ENCODE measurements at places on chromosomes 6 and 20.

DNA sequence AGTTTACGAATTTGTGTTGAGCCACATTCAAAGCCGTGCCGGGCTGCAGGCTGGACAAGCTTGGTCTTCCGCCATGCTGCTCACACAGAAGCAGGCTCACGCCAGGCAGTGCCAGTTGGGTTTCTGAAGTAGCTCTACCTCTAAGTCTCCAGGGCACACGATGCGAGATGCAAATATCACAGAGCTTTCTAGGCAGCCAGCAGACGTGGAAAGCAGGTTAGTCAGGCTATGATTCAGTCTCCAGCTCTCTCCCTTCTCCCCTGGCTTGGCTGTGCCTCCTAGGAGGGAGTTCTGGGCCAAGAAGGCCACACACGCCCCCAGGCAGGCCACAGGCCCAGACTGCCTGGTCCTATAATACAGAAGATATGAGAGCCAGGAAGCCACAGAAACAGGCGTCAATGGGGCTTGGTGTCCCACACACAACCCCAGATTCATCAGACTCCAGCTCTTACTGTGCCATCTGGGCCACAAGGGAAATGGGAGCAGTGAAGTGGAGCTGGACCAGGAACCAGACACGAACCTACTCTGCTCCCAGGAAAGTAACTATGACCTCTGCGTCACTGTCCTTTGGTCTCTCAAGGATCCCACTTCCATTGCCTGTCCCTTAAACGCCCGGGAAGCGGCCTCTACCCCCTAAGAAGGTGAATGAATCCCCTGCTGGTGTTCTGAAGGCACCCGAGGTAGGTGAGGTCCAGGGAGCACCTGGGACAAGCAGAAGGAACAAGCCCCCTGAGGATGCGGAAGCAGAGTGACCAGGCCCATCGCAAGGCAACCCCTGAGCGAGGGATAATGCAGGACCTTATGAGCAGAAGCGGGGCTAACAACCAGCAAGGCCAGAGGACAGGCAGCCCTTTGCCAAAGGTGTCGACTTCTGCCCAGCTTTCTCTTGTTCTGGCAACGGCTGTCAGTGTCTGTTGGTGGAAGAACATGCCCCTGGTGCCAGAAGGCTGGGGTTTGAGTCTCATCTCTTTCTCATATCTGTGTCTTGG, 61.2 kb downstream of the GFOD1 start:
- no peak for DNase-seq

- DNase-seq, result no peak
Observed at GRCh38 chr6:136510299-136510698, 39.9 kb downstream of the MAP7 start.

GRCh38 chr6:56529594-56530191, 113.0 kb downstream of the DST start:
- no peak for DNase-seq

DNA sequence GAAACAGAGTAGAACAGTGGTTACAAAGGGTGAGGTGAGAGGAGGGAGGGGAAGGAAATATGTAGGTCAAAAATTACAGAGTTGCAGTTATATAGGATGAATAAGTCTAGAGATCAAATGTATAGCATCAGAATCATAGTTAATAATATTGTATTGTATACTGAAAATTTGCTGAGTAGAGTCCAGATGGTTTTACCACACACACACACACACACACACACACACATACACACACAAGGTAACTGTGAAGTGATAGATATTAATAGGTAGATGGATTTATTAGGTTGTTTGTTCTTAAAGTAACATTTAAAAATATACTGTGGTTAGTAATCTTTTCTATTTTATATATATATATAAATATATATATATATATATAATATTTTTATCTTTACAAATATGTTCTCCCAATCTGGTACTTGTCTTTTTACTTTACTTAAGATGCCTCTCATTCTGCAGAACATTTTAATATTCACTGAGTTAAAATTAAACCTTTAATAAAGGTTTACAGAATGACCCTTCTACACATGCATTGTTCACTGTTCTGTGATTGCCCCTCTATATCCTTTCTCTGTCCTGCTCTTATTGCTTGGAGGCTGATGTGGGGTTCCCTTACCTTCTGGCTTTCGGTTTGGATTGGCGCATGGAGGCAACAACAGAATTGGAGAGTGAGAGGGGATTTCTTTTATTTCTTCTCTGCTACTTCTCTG, 408 bp downstream of the PTCHD4 start:
- no peak for DNase-seq

DNA sequence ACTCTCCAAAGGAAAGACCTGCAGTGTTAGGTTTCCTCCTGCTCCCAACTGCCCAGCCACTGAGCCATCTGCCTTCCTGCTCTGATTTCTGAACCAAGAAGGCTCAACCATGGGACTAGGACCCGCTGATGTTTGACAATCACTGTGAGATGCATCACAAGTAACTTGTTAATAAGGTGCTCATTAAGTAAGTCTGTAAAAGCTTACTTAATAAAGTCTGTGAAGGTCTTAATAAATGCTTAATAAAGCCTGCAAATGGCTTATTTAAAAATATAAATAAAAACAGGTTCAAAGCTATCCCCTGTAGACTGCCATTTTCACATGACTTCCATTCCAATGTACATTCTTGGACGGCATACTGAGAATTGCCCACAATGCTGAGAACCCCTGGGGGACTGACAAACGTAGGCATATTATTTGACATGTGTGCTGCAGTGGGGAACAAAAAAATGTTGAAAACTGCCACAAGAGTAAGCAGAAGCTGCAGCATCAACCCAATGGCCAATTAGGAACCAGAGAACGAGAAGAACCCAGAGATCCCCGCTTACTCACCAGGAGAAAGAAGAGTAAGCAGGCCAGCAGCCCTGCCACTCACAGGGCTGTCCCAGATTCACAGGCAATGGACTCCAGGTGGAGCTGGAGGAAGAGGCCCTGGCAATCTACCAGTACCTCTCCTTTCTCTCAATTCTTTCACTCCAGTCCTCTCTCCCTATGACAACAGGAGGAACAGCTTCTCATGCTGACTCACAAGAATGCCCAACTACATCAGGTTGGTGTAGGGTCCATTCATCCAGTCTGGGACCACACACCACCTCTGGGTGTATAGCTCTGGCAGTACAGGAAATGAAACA, 19.5 kb downstream of the KIF13A start:
- no peak for DNase-seq

GRCh38 chr6:119661628-119662027, 312.1 kb upstream of the MAN1A1 start:
- no peak for DNase-seq

- DNase-seq, result no peak
Observed at GRCh38 chr6:1838604-1839213, 229.0 kb downstream of the FOXC1 start.

DNA sequence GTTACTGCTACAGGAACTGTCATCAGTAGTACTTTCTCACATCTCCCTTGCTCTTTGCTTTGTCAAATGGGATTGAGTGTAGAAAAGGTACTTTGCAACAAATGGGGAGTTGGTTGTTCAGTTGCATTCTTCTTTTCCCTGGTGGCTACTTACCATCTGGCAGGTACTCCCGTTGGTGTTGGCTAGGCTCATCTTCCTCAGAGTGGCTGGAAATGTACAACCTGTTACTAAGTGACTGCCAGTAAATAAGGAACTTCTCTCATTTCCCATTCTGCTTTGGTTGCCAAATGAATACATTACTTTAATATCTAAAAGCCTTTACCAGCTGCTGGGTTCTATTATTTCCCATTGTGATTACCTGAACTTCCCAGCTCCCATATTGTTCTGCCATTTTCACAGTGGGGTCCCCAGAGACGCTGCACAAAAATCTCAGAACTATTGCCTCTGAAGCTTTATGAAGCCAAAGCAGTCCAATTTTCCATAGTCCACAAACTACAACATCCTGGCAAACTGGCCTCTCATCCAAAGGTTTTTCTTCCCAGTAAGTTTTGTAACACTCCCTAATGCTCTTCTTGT, 229.7 kb upstream of the HTR1E start:
- DNase-seq, result no peak

All from stimulated activated CD8-positive, alpha-beta memory T cell treated with anti-CD3 and anti-CD28 coated beads, Interleukin-15, amount 100 ng/mL, for 24 hours (primary cell).